ENCODE measurements at places on chromosomes 1 and 21.

- no peak for DNase-seq
Observed at GRCh38 chr1:214321705-214322453, 40.9 kb downstream of the SMYD2 start.

DNA sequence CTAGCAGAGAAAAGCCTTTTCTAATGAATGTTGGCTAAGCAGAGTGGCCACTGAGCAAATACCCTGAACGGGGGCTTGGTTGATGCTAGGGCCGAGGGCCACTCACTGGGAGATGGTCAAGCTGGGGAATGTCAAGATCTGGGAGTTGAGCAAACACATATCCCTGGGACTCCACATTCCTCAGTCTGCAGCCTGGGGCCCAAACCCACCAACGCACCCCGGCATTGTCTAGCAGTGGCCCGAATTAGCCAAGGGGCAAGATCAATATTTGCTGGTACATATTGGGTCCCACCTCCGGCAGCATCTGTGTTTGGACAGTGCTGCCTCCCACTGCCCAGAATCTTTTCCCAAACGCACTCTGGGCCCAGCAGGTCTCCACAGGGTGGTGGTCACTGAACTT lies 144.1 kb downstream of the TRABD2B start:
- no peak for DNase-seq

DNA sequence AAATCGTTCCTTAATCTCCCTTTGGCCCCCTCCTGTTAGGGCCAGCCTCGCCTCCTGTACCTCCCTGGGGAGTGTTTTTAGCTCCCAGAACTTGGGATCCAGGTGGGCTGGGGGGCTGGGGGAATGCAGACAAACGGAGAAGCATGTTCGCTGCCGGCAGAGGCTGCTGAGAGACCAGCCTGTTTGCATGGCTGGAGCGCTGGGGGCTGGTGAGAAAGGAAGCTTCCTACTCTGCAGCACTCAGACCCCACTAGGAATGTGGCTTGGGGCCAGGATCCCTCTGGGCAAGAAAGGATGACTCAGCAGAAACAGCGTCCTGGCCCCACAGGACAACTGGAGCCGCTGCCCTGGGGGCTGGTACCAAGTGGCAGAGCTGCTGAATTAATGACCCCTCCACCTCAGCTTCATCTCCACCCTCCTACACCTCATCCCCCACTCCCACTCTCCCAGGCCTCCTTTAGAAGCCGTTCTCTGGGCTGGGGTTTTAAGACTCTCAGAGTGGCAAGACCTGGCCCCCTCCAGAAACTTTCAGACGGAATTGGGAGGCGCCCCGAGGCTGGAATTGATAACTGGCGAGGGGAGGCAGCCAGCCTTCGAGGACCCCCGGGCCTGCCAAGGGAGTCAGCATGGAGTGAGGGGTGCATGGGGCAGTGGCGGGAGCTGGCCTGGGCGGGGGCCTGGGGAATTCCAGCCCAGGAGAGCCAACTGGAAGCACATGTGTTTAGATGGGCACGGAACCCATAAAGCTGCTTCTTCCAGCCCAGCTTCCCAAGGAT lies 28.5 kb upstream of the EPS8L3 start:
- no peak for DNase-seq

DNA sequence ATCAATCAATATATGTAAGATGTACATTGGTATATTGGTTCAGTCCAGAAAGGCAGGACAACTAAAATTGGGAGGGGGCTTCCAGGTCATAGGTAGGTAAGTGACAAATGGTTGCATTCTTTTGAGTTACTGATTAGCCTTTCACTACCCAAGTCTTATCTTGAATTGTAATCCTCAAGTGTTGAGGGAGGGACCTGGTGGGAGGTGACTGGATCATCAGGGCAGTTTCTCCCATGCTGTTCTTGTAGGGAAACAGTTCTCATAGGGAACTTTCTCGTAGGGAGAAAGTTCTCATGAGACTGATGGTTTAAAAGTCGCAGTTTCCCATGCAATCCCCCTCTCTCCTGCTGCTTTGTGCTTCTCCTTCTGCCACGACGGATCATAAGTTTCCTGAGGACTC lies 809.2 kb downstream of the KCNT2 start:
- DNase-seq, result no peak

DNA sequence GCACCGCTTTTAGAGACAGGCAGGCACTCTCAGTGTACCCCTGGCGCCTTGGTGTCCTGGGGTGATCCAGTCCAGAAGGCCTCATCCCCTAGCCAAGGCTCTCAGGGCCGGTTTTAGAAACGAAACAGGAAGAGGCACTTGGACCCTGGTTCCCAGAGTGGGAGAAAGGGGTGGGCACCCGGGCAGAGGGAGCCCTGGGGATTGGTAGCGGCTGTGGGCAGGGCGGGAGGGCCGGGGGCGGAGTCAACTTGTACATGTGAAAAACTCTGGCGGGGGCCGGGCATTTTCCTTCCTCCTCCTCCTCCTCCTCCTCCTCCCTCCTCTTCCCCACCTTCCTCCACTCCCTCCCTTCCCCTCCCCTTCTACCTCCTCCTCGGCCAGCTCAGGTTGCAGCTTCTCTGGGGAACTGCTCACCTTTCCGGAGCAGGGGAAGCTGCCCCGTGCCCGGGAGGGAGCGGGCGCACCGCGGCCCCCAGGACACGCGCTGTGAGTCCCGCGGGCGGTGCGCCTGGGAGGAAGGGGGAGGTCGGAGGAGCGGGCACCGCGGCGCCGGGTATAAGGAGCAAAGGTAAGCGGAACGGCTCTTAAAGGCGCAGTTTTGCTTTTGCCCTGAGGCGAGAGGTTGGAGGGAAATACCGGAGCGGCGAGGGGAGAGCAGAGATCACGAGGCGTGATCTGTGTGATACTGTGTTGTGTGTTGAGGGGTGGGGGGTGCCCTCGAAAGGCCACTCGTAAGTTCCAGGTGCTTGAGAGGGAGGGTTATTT lies at the start of gene CDK18:
Gene CDK18 (plus strand): TSS at position 359 of the 765 bp plus-strand sequence. CDS start 18,499 bp downstream, outside the sequence.
- DNase-seq, result peak; percentile 35

GRCh38 chr1:168368131-168368530 lies 87.5 kb downstream of the TBX19 start:
- DNase-seq, result no peak

DNA sequence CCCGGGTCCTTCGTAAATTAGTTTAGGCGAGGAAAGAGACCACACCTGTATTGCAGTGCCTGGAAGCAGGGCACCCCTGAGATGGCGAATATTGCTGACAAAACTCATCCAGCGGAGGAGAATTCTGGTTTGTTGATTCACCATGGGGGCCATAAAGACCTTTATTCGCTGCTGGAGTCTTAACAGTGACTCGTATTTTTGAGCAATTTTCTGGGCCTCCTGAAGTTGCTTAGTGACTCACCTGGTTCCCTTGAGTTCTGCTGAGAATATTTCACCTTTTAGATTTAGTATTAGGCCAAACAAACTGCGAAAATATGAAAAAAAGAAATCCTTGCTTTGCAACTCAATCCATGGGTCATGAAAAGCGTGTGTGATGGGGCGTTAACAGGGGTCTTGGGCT lies 20.6 kb upstream of the H6PD start:
- DNase-seq, result no peak

GRCh38 chr1:172266528-172267174 lies 153.8 kb upstream of the C1orf105 start:
- no peak for DNase-seq
